ENCODE measurements at places on chromosomes 1 and 21. TPM values are rescaled to one million over a fixed set of nuclear protein-coding genes. Genes with fewer than 3 reads are reported as not detected.

KRTCAP2 gene
- total RNA-seq: 135 TPM

- no peaks in the 10 kb centered on the region for H3K27me3 ChIP-seq
- peak overlapping the region; percentile 94 for H3K4me3 ChIP-seq
- DNase-seq: peak; percentile 26
- peaks cover 15% of the 10 kb centered on the region for H3K36me3 ChIP-seq
These were observed 740 bp downstream of the DSTYK start for GRCh38 chr1:205210756-205211168.

GRCh38 chr1:226618380-226618779 is 69.8 kb downstream of the STUM start:
- no peak overlapping the region for H3K27ac ChIP-seq
- no peak overlapping the region for H3K4me3 ChIP-seq
- H3K27me3 ChIP-seq: no peaks in the 10 kb centered on the region
- no peaks in the 10 kb centered on the region for H3K36me3 ChIP-seq
- no peaks in the 10 kb centered on the region for H3K4me1 ChIP-seq

GRCh38 chr1:175969231-175969630 is 225.8 kb upstream of the TNR start:
- no peaks in the 10 kb centered on the region for H3K4me1 ChIP-seq
- H3K36me3 ChIP-seq: peaks cover 23% of the 10 kb centered on the region
- no peak for DNase-seq
- no peak overlapping the region for H3K4me3 ChIP-seq
- no peaks in the 10 kb centered on the region for H3K27me3 ChIP-seq
- no peak overlapping the region for H3K27ac ChIP-seq
